Stimulated activated CD8-positive, alpha-beta memory T cell treated with anti-CD3 and anti-CD28 coated beads, Interleukin-15, amount 100 ng/mL, for 48 hours (primary cell): ENCODE measurements at places on chromosomes 5 and 9.

DNA sequence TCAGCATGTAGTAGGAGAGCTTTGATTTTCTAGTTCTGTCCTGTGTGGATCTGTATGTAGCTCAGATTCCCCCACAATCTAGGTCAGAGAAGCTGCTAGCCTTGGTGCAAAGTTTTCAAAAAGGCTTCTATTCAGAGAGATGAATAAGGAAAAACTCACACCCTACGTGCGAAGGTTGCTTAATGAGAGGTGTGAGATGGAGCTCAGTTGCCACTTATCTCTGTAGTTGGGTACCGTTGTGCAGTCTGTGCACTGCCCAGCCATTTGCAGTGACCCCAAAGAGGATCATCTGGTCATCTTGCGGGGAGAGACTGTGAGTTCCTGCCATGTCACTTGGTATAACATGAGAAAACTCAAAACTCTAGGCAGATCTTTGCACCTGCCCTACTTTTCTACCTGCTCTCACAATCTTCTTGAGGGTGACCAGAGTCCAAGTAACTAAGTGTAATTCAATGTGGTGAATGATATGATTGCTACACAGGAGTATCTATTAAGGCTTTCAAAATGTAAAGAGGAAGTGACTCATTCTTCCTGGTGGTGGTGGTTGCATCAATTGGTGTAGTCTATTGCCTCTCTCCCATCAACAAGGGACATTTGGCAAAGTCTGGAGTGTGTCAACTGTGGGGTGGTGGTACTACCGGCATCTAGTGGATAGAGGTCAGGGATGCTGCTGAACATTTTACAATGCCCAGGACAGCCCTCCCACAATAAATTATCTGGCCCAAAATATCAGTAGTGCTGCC is 65.2 kb downstream of the TMC1 start:
- no peak for DNase-seq

DNA sequence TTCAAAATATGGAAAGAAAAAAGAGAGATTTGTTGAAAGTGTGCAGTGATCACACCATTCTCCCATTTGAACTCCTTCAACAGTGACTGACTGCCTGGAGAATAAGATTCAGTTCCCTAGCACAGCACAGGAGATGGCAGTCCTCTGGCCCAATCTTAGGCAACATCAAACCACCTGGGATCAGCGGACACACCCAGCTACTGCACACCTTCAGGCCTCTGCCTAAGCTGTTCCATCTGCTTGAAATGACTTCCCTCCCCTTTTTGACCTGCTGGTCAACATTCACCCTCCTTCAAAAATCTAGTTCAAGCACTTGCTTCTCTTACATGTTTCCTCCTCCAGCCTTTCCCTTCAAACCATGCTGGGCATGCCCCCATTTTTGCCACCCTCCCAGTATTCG is 4.5 kb downstream of the MAPK9 start:
- no peak for DNase-seq

GRCh38 chr9:14314424-14314928 is 535 bp upstream of the NFIB start:
- no peak for DNase-seq

DNA sequence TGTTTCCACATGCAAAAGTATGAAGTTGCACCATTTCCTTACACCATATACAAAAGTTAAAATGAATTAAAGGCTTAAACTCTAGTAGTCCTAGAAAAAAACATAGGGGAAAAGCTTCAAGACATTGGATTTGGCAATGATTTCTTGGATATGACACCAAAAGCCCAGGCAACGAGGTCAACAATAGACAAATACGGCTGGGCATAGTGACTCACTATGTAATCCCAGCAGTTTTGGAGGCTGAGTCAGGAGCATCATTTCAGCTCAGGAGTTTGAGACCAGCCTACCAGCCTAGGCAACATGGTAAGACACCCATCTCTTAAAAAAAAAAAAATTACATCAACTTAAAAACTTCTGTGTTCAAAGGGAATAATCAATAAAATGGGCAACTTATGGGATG is 30.9 kb upstream of the SREK1 start:
- DNase-seq: no peak

DNA sequence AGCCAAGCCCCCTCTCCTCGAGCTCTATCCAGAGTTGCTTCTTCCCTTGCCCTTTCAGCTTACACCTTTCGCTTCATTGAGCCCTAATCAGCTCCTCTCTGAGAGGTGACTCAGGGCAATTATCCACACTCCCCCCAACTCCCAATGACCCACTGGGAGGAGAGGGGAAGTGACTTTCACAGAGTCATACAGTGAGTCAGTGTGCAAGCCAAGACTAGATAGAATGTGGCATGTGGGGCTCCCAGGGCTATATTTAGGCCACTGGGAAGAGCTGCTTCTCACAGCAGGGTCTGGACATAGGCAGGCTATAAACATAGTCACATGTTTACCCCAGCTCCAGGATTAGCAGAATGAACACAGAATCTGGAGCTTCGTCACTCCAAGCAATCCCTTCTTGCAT is 57.4 kb downstream of the NRG2 start:
- no peak for DNase-seq

DNA sequence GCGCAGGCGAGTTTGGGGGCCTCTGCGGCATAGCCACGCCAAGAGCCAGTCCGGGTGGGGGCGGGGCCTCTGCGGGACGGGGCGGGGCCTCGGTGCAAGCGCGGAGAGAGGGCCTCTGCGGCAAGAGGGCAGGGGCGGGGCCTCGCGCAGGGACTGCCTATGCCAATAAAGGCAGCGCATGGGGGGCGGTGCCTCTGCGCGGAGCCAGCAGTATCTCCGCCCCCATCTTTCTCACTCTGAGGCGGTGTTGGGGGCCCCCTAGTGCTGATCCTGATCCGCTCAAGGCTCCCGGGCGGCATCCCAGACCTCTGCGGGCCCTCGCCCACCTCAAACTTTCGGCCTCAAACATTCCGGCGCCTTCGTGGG is 9.2 kb upstream of the GPRIN1 start:
- peak; percentile 88 for DNase-seq

DNA sequence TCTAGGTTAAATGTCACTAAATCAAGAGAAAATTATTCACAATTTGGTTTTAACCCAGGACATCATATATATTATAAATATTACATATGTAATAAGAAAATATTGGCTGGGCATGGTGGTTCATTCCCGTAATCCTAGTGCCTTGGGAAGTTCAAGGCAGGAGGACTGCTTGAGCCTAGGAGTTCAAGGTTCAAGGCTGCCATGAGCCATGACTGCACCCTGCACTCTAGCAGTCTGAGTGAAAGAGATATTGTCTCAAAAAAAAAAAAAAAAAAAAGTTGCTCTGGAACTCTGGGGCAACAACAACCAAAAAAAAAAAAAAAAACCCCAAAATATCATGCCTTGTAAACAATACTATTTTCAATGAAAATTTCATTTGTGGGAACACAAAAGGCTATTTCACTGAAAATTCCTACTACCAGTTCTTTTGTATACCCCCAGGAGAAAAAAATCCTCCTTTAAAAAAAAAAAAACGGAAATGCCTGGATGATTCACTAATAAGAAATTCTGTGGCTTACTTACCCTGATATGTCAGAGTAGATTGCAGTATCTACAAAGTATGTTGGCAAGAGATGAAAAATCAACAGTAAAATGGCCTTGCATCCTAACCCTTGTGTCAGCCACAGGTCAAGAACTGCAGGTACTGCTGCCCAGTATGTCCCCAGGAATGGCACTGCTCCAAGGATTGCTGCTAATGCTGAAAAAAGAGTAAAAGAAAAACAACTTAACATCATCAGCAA is 22.6 kb upstream of the CTNNAL1 start:
- no peak for DNase-seq

DNA sequence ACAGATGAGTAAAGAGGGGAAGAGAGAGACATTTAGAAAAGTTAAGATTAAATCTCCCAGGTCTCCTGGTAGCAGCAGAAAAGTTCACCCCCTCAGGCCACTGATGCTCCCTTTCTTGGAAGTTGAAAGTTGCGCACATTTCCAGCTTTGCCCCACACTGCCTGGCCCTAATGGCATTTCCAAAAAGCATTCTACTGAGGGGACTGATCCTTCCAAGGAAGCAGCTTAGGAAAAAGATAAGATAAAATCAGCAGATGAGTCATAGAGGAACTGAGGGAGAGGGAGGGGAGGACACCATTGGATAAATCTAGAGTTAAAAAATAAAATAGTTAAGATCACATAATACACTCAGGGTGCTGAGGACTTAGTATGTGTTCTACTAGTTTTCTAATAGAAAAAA is 67.6 kb upstream of the SLC12A2 start:
- DNase-seq: no peak

DNA sequence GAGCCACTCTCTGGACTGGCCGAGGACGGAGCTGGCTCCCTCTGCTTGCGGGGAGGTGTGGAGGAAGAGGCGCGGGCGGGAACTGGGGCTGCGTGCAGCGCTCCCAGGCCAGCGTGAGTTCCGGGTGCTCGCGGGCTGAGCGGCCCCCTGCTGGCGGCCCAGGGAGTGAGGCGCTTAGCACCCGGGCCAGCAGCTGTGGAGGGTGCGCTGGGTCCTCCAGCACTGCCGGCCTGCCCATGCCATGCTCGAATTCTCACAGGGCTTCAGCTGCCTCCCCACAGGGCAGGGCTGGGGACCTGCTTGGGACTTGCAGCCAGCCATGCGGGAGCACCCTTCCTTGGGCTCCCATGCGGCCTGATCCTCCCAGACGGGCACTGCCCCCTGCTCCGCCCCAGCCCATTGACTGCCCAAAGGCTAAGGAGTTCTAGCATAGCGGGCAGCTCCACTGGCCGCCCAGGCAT is 416.9 kb downstream of the MRPS30 start:
- no peak for DNase-seq

DNA sequence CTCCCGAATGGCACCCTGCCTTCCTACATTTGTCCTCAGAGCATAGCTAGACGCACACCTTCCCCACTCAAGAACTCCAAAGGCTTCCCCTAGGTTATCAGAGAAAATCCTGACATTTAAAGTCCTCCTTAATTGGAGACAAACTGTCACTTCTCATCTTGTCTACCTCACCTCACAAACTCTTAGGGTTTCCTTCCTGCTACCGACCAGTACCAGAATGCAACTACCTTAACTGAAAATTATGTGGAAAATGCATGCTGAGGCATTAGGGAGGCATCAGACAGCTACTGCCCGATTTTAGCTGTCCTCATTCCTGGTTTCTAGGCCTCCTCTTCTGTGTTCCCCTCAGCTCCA is 17.9 kb upstream of the TNIP1 start:
- DNase-seq: no peak

- DNase-seq: no peak
Measured at GRCh38 chr5:99032234-99033013, 103.6 kb upstream of the CHD1 start.

- no peak for DNase-seq
Measured at GRCh38 chr5:50923768-50924494, 257.5 kb downstream of the PARP8 start.

DNA sequence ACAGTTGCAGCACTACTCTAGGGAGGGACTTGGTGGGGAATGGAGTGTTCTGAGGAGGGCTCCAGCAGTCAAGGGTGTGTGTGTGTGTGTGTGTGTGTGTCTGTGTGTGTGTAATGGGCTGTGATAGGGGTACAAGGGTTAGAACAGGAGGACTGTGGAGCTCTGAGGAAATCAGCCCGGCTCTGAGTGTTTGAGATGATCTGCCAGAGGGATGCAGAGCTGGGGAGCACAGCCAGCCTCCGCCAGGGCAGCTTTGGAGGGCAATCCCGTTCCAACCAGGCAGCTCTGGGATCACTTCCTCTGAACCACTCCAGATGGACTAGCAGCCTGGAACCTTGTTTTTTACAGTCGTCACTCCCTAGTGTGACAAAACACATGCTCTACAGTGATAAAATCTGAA is 3.0 kb upstream of the SLC6A7 start:
- no peak for DNase-seq

DNA sequence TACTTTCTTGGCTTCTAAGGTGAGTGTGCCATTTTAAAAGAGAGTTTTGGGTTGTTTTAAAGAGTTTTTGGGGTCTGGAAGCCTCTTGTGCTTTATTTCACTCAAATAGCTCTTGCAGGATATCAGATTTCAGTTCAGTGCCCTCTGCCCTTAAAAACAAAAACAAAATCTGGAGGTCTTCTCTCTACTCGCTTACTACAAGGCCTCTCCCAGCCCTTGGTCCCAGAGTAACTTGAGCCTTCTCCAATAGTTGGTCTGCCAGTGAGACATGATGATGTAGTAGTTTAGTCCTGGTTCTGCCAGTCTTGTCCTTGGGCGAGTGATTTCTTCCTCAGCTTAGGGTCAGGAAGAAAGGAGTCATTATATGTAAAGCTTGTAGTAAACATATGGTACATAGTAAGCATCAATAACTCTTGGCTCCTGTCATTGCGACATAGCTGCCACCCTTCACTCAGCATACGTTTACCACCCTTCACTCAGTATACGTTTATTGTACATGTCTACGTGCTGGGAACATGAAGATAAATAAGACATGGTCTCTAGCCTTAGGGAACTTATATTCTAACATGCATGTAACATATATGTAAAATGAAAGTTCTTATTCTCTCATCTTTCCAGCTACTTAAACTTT is 147.6 kb downstream of the MAN2A1 start:
- no peak for DNase-seq

GRCh38 chr5:180869587-180869986 is 8.5 kb upstream of the ZFP62 start:
- DNase-seq: no peak

- no peak for DNase-seq
Measured at GRCh38 chr9:13971966-13972655, 341.8 kb downstream of the NFIB start.

DNA sequence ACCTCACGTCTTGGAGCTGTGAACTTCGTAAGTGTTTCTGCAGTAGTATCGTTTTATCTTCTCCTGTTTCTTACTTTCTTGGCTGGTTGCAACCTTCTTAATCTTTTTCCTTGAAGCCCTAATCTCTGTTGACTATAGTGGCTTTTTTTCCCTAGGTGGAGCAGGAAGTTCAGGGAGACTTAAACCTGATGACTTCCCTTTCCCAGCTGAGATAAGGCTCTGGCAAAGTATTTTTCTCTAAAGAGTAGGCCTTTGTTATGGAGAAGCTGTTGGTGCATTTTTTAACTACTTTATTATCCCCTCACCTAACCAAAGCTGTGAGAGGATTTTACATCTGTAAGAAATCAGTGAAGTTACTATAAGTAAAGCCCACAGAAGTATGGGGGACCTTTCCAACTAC is 723.1 kb upstream of the RIOK2 start:
- no peak for DNase-seq

- DNase-seq: no peak
Measured at GRCh38 chr5:168865968-168866367, 286.8 kb upstream of the PANK3 start.
